ENCODE measurements at places on chromosomes 7 and 10.

- no peak for DNase-seq
Observed at GRCh38 chr10:114031073-114031972, 12.3 kb upstream of the ADRB1 start.

- DNase-seq, result no peak
Observed at GRCh38 chr10:11170993-11171851, 153.6 kb downstream of the CELF2 start.

GRCh38 chr7:133369130-133369529, 116.3 kb downstream of the EXOC4 start:
- DNase-seq, result no peak

DNA sequence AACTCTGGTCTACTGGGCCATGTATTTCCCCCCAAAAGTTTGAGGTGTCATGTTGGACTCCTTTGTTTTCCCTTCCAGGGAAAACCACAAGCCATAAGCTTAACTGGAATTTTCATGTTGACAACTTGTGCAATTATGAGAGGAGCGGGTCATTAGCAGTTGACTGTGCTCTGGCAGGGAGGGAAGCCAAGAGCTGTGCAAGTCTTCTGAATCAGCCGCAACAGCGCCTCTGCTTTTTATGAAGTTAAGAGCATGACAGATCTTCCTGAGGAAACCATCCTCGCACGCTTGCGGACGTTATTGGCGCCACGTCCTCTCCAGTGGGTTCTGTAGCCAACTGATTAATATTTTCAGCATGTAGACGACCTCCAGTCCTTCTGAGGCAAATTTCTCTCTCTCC, 148.7 kb upstream of the MKI67 start:
- no peak for DNase-seq

GRCh38 chr7:101803203-101804087, 14.0 kb upstream of the CUX1 start:
- DNase-seq, result no peak
